ENCODE measurements at places on chromosomes 13 and 19.

DNA sequence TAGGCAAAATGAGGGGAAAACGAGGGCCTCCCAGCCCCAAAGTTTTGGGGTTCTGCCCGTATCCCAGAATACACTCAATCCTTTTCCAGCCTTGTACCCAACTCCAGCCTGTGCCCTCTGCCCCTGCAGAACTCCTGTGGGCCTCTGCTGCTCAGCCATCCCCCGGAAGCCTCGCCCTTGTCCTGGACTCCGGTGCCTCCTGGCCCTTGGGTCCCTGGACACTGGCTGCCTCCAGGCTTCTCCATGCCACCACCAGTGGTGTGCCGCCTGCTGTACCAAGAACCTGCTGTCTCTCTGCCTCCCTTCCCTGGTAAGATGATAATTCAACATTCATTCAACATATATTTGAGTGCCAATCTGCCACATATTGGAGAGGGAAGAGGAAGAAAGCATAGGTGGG is 3.8 kb downstream of the DMRTC2 start:
- DNase-seq = no peak

- DNase-seq = no peak
Measured at GRCh38 chr13:48979892-48980291, 4.2 kb downstream of the FNDC3A start.

GRCh38 chr13:57760951-57761350 is 129.4 kb downstream of the PCDH17 start:
- DNase-seq = no peak

GRCh38 chr19:33647146-33647545 is 25.4 kb downstream of the CHST8 start:
- DNase-seq = no peak

- no peak for DNase-seq
Measured at GRCh38 chr13:113057084-113057483, 48.5 kb upstream of the F7 start.

DNA sequence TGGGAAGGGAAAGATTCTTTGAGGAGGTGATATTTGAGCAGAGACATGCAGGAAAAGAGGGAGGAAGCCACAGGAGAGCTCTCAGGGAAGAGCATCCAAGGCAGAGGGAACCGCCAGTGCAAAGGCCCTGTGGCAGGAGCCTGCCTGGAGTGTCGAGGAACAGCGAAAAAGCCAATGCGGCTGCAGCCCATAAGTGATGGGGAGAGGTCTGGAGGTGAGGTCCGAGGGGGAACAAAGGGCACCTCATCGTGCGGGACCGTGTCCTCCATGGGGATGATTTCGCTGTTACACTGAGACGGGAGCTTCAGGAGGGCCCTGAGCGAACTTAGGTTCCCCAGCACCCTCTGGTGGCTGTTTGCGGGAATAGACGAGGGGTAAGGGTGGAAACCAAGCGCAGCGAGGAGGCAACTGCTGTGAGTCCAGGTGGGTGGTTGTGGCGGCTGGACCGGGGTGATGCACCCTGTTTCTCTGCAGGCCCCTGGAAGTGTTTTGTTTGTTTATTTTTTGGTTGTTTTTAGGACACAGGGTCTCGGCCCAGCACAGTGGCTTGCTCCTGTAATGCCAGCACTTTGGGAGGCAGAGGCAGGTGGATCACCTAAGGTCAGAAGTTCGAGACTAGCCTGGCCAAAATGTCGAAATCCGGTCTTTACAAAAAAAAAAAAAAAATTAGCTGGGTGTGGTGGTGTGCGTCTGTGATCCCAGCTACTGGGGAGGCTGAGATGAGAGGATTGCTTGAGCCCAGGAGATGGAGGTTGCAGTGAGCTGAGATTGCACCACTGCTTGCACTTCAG is 5.9 kb upstream of the EHD2 start:
- no peak for DNase-seq

All from esophagus squamous epithelium (tissue), 5 donors.